Activated naive CD4-positive, alpha-beta T cell treated with anti-CD3 and anti-CD28 coated beads for 36 hours (primary cell): ENCODE measurements at places on chromosomes 6 and 20. TPM values are rescaled to one million over a fixed set of nuclear protein-coding genes. Genes with fewer than 3 reads are reported as not detected.

DNA sequence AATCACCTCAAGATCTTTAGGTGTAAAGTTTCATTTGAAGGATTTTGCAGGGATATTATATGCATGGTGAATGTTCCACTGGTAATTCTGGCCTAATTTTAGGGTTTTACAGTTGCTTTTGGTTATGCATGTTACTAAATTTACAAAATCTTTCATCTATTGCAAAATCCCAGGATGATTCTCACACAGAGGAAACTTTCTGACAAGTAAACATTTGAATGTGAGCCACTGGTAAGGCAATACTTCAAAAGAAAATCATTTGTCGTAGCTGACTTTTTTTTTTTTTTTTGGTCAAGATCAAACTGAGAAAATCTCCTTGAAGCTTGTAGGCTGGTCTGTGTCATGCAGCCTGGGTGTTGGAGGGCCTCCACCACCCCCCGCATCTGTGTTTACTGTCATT lies 141.9 kb upstream of the EXOC2 start:
- peaks cover 3% of the 10 kb centered on the region for H3K27me3 ChIP-seq
- no peaks in the 10 kb centered on the region for H3K4me1 ChIP-seq
- no peak for DNase-seq
- no peaks in the 10 kb centered on the region for H3K36me3 ChIP-seq
- no peak overlapping the region for H3K27ac ChIP-seq

DNA sequence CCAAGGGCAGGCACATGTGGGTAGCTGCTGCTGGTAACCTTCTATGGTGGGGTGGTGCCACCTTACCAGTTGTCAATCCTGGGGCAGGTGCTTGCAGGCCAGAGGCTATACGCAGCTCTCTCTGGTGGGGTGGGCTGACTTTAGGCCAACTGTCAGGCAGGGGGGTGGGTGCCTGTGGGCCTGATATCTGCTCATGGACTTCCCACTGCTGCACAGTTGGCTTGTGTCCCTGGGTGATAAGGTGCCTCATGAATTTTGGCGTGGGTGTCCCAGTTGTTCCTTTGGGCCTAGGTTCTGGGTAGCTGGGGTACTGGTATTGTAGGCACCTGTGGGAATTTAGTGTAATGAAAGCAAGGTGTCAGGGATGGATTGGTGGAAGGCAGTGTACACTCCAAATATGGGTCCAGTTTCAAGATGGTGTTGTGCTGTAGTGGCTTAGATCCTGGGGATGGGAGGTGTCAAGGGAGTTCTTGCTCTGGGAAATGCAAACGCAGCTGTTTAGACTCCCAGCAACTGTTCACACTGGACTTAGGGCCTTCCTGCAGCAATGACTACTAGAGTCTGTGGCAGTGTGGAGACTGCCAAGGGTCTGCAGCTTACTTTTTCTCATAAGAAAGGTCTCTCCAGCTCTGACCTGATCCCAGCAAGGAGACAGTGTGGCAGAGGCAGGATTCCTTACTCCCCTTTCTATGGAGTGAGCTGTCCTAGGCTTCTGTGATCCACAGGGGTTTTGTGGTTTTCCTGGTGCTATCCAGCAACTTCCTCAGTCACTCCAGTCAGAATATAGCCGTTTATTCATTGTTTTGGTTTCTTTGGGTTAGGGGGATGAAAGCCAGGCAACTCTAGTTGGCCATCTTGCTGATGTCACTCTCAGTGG lies 128.2 kb downstream of the CRYBG1 start:
- DNase-seq: no peak
- H3K36me3 ChIP-seq: no peaks in the 10 kb centered on the region
- no peaks in the 10 kb centered on the region for H3K27me3 ChIP-seq
- no peak overlapping the region for H3K4me3 ChIP-seq
- no peak overlapping the region for H3K27ac ChIP-seq

DNA sequence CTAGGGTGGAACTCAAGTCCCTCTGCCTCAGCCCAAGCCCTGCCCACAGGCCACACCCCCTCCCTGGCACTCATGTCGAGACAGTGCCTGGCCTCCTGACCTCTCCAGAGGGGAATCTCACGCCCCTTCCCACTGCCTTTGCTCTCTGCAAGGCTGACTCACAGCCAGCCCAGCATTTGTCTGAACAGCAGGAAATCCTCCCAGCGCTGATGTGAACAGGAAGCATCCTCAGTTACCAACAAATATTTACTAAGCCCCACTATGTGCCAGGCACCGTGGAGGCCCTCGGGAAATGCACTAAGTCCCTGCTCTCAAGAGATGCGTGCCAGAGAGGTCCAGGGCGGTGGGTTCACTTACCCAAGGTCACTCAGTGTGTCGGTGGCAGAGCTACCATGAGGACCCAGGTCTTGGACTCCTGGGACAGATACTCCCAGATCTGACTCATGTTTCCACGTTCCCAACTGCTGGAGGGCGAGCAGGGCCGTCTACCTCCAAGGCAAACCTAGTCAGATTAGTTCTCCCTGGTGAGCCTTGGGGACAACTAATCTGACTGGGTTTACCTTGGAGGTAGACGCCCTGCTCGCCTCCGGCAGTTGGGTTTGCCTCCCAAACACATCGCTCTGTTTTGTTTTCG lies 7.8 kb downstream of the ADA start:
- H3K4me1 ChIP-seq: peaks cover 72% of the 10 kb centered on the region
- no peaks in the 10 kb centered on the region for H3K27me3 ChIP-seq

TMEM217 gene
- total RNA-seq: 0.95 TPM
